Activated CD8-positive, alpha-beta memory T cell treated with anti-CD3 and anti-CD28 coated beads, Interleukin-2, amount 50 U/mL, for 4 hours (primary cell): ENCODE measurements at places on chromosomes 12 and 14.

- DNase-seq = no peak
These were observed 202.5 kb downstream of the CACNA1C start for GRCh38 chr12:2255311-2255710.

- DNase-seq = no peak
These were observed 79.5 kb downstream of the SINHCAF start for GRCh38 chr12:31246470-31246850.

DNA sequence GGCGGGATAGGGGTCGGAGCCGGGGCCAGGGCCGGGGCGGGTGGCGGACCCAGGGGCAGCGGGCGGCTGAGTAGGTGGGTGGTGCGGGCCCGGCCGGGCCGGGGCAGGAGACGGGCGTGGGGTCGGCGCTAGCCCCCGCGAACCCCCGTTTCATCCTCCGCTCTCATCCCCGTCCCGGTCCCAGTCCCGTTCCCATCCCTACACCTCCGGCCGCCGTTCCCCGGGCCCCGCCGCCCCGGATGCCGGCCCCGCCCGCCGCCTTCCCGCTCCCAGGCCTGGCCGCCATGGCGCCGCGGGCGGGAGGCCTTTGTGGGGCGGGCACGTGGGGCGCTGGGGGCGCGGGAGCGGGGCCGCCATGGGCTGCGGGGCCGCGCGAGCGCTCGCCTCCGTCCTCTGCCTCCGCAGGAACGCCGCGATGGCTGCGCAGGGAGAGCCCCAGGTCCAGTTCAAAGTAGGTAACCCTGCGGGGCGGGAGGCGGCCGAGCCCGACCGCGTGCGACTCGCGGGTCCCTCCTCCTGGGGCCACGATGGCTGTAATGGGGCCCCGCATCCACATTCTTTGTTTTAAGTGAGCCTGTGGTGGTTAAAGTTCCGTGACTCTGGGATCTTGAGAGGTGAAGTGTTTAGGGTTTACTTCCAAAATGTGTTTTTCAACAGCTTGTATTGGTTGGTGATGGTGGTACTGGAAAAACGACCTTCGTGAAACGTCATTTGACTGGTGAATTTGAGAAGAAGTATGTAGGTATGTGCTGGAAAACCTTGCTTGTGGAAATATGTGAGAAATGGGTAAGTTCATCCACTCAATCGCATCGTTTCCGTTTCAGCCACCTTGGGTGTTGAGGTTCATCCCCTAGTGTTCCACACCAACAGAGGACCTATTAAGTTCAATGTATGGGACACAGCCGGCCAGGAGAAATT lies 572 bp downstream of the RAN start:
- DNase-seq = peak; percentile 50

GRCh38 chr14:96729889-96730288 lies 67.3 kb upstream of the VRK1 start:
- DNase-seq = no peak

DNA sequence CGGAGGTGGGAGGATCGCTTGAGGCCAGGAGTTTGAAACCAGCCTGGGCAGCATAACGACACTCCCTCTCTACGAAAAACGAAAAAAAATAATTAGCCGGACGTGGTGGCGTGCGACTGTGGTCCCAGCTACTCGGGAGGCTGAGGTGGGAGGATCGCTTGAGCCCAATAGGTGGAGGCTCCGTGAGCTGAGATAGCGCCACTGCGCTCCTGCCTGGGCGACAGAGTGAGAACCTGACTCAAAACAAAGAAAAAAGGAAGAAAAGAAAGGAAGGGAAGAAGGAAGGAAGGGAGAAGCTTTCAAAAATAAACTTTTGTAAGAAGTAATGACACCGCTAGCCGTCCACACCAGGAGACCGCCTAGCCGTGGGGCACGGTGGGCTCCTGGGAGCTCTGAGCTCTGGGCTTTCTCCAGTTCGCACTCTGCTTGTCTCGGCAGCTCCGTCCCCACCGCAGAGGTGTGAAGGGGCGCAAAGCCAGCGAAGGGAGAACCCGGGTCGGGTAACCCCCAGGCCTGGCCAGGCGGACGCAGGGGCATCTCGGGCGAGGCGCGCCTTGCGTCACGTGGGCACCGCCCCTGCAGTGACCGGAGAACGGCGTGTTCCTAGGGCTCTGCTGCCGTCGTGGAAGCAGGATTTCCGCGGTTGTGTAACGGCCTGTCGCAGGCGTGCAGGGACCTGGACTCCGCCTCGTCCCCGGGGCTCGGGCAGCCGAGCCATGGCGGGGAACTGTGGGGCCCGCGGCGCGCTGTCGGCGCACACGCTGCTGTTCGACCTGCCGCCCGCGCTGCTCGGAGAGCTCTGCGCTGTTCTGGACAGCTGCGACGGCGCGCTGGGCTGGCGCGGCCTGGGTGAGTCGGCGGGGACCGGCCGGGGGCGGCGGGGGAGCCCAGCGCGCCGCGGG lies at the start of gene IRAK3:
Gene IRAK3 (plus strand): TSS at position 631 of the 902 bp plus-strand sequence. CDS start 86 bp downstream, at position 717.
- DNase-seq = peak; percentile 23

DNA sequence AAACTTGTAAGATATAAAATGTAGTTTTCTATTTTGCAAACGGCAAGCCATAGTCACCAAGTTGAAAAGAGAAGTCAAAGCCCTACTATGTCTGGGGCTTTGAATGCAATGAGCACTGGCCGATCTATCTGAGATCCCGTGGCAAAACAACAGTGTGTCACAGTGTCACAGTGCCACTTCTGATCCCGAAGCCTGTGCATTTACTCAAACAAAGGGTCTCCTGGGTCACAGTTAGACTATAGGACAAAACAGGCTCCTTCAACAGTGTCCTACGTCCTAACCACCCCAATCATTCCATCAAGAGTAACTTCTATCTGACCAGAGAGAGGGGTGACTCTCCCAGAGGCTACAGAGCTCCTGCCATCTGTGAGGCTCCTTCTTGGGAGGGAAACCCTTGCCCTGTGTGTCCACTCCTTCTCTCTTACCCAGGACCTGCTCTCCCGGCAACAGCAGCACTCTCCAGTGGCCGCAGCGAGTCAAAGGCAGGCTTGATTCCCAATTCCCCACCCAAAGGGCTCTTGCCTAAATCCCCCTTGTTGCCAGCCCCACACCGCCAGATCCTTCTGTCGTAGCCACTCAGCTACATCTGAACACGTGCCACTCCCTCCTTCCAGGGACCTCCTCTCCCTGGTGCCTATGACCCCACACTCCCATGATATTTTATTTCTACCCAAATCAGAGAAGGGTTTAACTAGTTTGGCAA lies 14.0 kb upstream of the SELPLG start:
- DNase-seq = no peak

DNA sequence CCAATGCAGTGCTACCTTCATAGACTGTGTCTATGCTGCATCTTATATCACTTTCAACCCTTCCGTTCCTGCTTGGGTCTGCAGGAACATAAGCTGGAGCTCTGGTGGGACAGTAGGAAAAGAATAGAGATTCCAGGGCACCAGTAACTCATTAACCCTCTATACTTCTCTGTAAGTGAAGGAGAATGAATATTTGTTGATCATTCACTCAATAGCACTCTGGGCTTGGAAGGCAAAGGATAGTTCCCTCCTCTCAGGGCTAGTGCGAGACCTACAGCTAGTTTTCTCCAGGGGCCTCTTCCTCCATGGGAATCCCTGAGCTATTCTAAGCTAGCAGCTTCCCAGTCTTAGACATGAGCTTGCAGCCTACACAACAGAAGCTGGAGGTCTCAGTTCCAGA lies 84.7 kb downstream of the BMP4 start:
- DNase-seq = no peak

DNA sequence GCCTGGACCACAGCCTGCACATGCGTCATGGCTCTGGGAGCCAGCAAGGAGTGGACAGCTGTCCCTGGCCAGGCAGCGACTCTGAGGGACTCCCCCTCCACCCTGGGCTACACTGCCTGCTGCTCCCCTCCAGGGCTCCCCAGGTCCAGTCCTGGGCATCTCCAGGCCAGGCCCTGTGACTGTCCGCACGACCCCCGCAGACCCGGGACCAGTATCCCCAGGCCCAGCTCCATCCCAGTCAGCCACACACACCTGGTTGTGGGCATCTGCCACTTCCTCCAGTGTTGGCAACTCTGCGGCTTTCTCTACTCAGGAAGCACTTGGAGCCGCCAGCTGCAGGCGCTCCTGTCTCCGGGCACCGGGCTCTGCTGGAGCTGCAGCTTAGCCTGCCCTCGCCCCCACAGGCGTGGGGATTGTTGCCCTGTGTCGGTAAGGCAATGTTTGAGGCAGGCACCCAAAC lies 2.4 kb downstream of the ULK1 start:
- no peak for DNase-seq

DNA sequence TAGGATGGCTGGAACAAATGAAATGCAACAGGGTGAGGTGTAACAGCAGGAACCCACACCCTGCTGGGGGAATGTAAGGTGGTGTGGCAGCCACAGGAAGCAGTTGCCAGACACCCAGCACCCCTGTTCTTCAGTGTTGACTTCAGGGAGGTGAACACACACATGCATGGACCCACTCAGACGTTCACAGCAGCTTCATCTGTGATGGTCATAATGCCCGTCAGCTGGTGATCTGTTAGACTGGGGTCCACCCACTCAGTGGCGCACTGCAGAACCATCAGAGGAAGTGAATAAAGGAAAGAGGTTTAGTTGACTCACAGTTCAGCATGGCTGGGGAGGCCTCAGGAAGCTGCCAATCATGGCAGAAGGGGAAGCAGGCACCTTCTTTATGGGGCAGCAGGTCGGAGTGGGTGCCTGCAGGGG lies 22.7 kb upstream of the TEX22 start:
- no peak for DNase-seq

DNA sequence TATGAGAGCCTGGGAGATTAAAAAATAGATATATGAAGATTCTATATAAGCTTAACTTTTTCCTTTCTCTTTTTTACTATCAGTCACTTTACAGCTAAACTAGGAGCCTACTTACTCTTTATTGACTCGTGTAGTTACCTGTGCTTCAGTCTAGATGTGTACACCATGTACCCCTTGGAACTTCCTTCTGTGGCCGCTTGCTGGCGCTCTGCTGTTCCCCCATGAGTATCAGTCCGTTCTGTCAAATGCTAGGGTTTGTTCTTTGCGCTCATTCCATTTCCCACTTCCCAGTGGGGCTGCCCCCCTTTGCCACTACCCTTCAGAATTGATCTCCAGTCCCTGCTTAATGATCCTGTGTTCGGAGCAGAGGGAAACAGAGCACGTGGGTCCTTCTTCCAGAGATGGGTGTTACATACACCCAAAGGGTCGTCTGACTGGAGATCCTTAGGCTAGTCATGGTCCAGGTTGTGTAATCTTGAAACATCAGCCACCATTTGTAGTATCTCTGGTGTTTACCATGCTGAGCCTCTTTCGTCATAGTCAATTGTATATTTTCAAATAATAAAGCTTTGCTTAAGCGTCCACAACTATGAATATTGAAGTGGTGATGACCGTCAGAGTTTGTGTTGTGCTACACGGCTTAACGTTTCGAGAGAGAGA lies 160.0 kb downstream of the FBXL14 start:
- no peak for DNase-seq

DNA sequence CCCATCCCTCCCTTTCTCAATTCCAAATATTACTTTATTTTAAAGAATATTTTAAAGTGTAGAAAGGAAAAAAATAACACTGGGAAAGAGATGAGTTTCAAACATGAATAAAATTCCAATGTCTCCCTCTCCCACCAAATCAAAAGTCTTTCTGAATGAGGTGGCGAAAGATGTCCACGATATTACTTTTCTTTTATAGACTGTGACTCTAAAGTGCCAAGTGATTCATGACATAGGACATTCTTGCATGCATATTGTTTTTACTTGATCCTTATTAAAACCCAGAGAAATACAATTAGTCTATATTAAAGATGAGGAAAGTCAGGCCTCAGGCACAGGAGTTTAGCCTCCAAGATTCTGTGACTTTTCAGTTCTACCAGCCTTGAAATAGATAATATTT lies 16.0 kb upstream of the LUM start:
- no peak for DNase-seq

DNA sequence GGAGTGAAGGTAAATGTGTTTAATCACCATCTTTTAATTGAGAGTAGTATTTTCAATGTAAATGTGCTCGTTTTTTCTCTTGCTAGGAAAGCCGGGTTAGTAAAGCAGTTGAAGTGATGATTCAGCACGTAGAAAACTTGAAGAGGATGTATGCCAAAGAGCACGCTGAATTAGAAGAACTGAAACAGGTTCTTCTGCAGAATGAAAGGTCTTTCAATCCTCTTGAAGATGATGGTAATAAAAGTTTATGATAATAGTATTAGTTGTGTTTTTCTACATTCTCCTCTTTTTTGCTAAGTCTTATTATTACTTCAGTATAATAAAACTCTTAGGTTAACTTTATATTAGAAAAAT lies 93.9 kb downstream of the DNAI7 start:
- no peak for DNase-seq

- DNase-seq = no peak
These were observed 159.3 kb downstream of the DYRK2 start for GRCh38 chr12:67807814-67808213.
